Uterus (tissue), 4 donors: ENCODE measurements at places on chromosomes 7 and 10.

DNA sequence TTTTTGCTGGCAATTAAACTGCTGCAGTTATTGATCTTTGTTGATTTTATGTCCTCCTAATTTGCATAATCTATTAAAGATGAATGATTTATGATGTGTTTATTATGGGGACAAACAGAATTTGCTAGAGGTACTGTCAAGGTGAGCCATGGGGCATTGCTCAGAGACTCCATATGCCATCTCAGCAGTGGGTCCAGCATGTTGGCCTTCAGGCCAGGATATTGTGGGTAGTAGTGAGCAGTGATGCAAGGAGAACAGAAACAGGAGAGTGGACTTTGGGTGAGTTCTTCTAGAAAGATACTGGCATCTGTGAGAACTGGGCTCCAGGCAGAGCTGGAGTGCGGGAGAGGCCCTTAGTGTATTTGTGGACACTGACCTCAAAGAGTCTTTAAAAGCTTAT is 65.9 kb downstream of the PAX2 start:
- no peak overlapping the region for H3K27ac ChIP-seq
- no peaks in the 10 kb centered on the region for H3K4me1 ChIP-seq
- H3K4me3 ChIP-seq, result no peak overlapping the region
- DNase-seq, result no peak
- no peaks in the 10 kb centered on the region for H3K27me3 ChIP-seq

GRCh38 chr7:25625306-25625992 is 397.2 kb upstream of the NPVF start:
- H3K4me3 ChIP-seq, result no peak overlapping the region
- no peak for DNase-seq
- H3K27me3 ChIP-seq, result no peaks in the 10 kb centered on the region
- no peaks in the 10 kb centered on the region for H3K36me3 ChIP-seq
- H3K27ac ChIP-seq, result peak overlapping the region; percentile 98
- H3K4me1 ChIP-seq, result peaks cover 4% of the 10 kb centered on the region

GRCh38 chr7:47720141-47720906 is 138.4 kb upstream of the TNS3 start:
- H3K4me1 ChIP-seq, result peaks cover 6% of the 10 kb centered on the region
- no peak overlapping the region for H3K4me3 ChIP-seq
- DNase-seq, result peak; percentile 94
- H3K36me3 ChIP-seq, result no peaks in the 10 kb centered on the region
- H3K27me3 ChIP-seq, result no peaks in the 10 kb centered on the region

- H3K27ac ChIP-seq, result no peak overlapping the region
- H3K27me3 ChIP-seq, result no peaks in the 10 kb centered on the region
- no peaks in the 10 kb centered on the region for H3K4me1 ChIP-seq
- H3K36me3 ChIP-seq, result no peaks in the 10 kb centered on the region
- no peak for DNase-seq
- no peak overlapping the region for H3K4me3 ChIP-seq
These were observed 66.6 kb upstream of the SYPL1 start for GRCh38 chr7:106178593-106179134.

DNA sequence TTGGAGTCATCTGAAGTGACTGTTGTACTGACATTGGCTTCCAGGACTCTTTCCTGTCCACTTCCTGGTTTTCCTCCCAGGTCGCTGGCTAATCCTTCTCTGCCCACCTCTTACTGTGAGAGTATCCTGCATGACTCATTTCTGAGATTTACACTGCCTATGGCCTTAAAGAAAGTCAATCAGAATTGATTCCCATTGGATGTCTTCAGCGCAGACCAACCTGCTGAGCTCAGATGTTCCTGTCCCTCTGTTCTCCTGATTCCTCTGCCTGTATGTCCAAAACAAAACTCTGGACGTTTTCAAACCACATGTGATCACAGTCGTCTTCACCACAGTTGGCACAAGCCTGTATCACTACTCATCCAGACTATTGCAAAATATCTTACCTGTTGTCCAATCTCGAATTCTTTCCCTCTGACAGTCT is 262.1 kb downstream of the CREB5 start:
- H3K27ac ChIP-seq, result no peak overlapping the region
- no peaks in the 10 kb centered on the region for H3K36me3 ChIP-seq
- no peak overlapping the region for H3K4me3 ChIP-seq
- no peaks in the 10 kb centered on the region for H3K27me3 ChIP-seq
- no peak for DNase-seq

GRCh38 chr7:114931656-114932011 is 9.7 kb downstream of the MDFIC start:
- no peak overlapping the region for H3K4me3 ChIP-seq
- H3K4me1 ChIP-seq, result no peaks in the 10 kb centered on the region
- H3K27ac ChIP-seq, result no peak overlapping the region
- H3K27me3 ChIP-seq, result no peaks in the 10 kb centered on the region
- no peak for DNase-seq

GRCh38 chr10:78875932-78876331 is 192.8 kb upstream of the ZMIZ1 start:
- no peaks in the 10 kb centered on the region for H3K27me3 ChIP-seq
- no peaks in the 10 kb centered on the region for H3K4me1 ChIP-seq
- no peak for DNase-seq
- no peak overlapping the region for H3K4me3 ChIP-seq
- no peaks in the 10 kb centered on the region for H3K36me3 ChIP-seq

DNA sequence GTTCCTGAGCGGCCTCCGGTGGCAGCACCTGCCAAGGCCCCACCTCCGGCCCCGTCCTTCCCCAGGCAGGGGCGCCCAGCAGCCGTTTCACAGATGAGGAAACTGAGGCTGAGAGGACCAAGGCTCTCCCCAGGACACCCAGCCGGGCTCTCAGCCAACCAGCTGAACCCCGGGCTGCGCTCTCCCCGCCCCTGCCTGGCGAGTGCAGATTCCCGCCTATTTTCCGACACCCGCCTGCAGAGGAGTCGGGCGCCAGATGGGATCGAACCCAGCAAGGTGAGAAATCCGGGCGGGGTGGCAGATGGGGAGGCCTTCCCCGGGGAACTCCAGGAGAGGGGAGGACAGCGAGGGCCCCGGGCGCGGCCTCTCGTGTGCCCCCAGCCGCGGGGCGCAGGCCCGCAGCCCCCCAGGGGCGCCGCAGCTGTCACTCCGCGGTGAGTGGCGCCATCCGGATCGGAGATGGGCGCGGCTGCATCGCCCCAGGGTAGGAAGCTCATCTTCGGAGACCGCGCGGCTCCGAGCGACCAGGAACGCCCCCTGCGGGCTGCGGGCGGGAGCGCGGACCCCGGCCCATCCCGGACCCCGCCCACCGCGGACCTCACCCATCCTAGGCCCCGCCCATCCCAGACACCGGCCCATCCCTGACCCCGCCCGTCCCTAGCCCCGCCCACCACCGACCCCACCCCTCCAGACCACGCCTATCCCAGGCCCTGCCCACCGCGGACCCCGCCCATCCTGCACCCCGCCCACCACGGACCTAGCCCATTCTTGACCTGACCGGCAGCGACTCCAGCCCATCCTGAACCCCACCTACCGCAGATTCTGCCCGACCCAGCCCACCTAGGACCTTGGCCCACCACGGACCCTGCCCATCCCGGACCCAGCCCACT is 90.3 kb downstream of the MICALL2 start:
- H3K27me3 ChIP-seq, result peaks cover 4% of the 10 kb centered on the region
- H3K27ac ChIP-seq, result no peak overlapping the region
- no peak for DNase-seq
- H3K36me3 ChIP-seq, result no peaks in the 10 kb centered on the region

- peak overlapping the region; percentile 80 for H3K27ac ChIP-seq
- DNase-seq, result peak; percentile 60
- no peaks in the 10 kb centered on the region for H3K36me3 ChIP-seq
- H3K27me3 ChIP-seq, result no peaks in the 10 kb centered on the region
- H3K4me3 ChIP-seq, result no peak overlapping the region
These were observed 621.9 kb downstream of the ACTR3B start for GRCh38 chr7:153381275-153382040.
